Activated T-helper 17 cell treated with anti-CD3 and anti-CD28 coated beads, Interleukin-2, amount 50 U/mL, for 72 hours (primary cell): ENCODE measurements at places on chromosomes 2 and 18.
A peak's percentile ranks its signal among the peaks of the same experiment; 100 is the strongest.

DNA sequence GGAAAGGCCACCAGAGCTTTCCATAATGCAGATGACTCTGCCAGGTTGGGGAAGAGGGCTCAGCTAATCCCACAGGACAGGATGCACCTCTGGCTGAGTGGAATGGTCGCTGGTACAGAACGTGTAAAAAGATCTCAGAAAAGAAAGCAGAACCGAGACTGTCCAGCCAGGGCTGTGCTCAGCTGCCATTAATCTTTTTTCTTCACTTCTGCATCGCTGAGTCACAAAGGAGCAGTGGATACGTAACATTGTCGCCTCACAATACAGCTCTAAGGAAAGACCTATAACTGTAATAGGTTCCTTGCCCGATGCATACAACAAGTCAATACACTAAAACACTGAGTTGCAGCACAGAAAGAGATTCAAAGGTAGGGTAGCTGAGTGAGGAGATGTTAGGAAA, 354.2 kb downstream of the EN1 start:
- ATAC-seq: no peak

DNA sequence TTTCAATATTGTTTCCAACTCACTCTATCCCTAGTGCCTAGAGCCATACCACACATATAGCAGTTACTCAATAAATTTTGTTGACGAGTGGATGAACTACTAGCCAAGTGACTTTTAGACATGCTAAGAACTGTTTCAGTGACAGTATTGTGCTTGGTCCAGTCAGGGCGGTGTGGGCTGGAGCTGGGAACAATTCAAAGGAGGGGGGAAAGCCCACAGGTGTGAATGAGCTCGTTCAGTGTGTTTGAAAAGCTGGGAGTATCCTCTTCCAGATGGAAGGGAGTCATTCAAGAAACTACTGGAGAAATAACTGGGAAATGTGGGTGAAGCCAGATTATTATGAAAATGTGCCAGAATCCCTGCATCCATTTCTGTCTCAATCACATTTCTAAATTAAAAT, 1.7 kb upstream of the SERPINE2 start:
- no peak for ATAC-seq

DNA sequence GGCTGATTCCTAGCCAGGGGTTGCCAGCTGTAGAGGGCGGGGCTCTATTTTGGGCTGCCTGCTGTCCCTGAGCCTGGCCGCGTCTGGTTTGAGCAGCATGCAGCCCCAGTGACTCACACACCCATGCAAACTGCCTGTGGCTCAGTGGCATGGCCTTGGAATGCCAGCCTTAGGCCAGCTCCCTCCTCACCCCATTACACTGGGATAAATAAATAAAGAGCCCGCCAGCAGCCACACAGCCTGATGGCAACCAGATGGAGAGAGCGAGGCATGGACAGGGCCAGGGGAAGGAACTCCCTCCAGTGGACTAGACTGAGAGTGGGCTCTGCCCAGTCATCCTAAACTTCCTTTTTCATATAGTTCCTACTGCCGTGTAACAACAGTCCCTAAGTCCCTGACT, 18.3 kb downstream of the NHEJ1 start:
- ATAC-seq: no peak

- no peak for ATAC-seq
Observed at GRCh38 chr2:72089537-72089936, 58.1 kb downstream of the CYP26B1 start.

DNA sequence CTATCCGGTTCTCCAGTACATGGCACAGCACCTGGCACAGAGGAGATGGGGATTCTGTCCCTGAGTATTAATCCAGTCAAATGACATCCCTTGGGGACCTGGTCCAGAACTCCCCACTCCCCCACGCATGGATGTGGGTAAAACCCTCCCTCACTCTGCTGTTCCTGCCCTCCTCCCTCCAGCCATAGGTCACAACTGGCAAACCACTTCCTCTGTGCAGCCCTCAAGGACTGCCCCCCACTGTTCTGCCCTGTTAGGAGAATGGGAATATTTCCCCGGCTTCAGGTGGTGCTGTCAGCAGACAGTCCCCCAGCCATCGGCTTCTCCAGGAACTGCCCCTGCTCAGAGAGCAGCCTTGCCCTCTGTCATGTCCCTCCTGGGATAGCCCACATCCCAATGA, 1.5 kb upstream of the TFCP2L1 start:
- ATAC-seq: no peak

GRCh38 chr2:226659410-226659809, 140.2 kb downstream of the IRS1 start:
- ATAC-seq: no peak

DNA sequence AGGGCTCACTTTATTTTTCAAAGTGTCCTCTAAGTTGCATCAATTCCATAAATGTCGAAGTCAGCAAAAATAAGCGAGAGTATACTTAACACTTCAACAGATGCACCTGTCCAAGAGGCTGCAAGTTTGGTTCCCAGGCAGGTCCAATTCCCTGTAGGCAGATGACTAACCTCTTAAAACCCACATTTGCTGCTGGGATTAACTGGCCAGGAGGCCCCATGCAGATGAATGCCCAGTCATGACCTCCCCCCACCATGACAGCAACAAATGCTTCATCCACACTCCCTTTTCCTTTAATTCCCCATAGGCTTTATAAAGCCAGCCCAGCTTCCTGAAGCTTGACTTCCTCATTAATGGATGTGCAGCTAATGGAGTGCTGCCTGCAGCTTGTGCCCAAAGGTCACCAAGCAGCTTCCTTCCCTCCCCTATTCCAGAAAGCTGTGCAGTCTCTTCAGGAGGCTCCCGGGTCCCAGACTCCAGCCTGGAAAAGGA, 35.7 kb downstream of the REEP1 start:
- no peak for ATAC-seq

DNA sequence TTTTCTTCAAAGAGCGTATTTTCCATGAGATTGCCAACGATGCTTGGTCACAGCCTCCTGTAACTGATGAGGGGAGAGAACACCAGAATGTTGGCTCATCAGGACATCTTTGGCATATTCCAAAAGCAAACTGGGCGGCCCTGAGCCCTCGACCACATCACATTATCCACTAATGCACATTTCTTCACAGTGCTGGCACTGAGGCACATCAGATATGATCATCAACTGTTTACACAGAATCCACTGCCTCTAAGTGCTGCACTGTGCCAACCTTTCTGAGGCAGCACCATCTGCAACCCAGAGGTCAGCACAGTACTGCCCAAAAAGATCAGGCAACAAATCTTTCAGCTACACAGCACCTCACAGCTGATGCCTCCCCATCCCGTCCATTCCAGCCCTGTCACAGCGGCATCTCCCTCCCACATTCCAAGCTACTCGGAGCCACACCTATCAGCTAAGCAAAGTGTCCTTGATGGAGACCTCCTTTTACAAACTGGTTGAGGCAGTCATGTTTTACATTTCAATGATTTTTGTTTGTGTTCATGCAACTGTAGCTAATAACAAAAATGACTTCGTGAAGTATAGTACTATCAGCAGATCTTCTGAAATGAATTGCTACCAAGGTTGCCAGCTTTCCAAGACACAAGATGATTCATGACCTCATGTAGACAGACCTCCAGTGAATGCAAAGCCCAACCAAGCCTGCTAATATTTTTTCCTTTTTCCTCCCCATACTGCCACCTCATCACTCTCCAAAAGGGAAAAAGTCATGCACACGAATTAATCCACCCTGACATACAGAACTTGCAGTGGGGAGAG, 32.3 kb downstream of the MYO5B start:
- ATAC-seq: no peak

- peak; percentile 50 for ATAC-seq
Observed at GRCh38 chr2:218406949-218407618, 7.4 kb downstream of the CTDSP1 start.

DNA sequence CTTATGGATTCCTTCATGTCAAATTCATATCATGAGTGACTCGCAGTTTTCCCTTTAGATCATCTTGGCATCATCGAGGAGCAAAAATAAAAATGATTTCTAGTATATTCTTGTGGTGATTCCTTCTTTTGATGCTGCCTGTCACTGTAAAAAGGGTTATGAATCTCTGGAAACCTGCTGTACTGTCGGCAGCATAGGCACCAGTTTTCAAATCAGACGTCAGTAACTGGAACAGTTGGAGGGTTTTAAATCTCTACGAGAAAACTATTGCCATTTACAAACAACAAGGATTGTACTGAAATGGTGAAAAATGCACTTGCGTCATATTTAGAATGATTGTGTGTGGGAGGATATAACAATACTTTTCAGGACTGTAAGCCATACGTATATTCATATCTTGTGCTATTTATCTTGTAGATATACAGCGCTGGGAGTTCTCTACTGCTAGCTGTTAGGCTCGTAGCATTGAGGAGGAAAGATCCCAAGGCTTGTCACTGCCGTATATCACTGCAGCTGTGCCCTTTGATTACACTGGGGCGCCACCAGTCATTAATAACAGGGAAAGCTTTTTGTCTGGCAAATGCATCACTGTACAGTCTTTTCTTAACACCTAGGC, 320.7 kb downstream of the MTX2 start:
- no peak for ATAC-seq

DNA sequence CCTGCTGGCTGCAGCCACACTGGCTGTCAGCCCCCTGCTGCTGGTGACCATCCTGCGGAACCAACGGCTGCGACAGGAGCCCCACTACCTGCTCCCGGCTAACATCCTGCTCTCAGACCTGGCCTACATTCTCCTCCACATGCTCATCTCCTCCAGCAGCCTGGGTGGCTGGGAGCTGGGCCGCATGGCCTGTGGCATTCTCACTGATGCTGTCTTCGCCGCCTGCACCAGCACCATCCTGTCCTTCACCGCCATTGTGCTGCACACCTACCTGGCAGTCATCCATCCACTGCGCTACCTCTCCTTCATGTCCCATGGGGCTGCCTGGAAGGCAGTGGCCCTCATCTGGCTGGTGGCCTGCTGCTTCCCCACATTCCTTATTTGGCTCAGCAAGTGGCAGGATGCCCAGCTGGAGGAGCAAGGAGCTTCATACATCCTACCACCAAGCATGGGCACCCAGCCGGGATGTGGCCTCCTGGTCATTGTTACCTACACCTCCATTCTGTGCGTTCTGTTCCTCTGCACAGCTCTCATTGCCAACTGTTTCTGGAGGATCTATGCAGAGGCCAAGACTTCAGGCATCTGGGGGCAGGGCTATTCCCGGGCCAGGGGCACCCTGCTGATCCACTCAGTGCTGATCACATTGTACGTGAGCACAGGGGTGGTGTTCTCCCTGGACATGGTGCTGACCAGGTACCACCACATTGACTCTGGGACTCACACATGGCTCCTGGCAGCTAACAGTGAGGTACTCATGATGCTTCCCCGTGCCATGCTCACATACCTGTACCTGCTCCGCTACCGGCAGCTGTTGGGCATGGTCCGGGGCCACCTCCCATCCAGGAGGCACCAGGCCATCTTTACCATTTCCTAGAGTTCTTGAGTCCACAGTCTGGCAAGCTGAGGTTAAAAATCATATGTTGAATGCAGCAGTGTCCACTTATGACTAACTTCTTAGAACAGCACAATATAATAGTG, 741 bp downstream of the GPR148 start:
- no peak for ATAC-seq

DNA sequence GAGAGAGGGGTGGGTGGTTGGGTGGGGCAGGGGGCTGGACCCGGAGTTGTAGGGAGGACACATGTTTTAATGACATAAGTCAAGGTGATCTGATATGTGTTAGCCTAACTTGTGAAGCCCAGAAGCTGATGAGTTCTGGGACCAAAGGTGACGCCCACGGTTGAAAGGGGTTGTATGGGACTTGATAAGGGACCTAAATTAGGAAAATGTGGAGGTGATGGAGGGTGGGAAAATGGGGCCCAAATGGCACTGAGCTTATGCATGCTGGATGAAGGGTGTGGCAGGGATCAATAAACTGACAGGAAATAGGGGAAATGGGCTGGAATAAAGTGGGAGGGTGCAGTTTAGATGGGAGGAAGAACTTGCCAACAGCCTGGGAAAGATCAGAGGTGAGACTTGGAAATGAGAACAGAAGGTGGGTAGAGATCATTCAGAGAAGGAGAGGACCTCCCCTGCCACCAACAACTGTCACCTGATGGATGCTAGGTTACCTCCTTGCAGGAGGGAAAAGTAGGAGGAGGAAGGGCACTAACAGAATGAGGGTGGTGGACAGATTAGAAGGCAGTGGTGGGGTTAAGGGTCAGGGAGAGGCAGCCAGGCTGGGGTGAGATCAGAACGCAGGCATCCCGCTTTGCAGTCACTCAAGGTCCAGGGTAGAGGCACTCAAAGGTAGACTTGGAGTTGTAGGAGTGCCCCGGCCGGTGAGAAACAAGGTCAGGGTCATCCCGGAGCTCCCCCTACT, 15.3 kb downstream of the WNT10A start:
- ATAC-seq: peak; percentile 27

GRCh38 chr18:62979900-62980299, 264.6 kb downstream of the PHLPP1 start:
- no peak for ATAC-seq

- ATAC-seq: no peak
Observed at GRCh38 chr2:158829167-158829566, 34.0 kb downstream of the DAPL1 start.

- no peak for ATAC-seq
Observed at GRCh38 chr2:226383461-226383860, 416.2 kb downstream of the IRS1 start.
